ENCODE measurements at places on chromosomes 5 and 9.

GRCh38 chr5:8208307-8208706 lies 339.4 kb downstream of the MTRR start:
- DNase-seq, result no peak

DNA sequence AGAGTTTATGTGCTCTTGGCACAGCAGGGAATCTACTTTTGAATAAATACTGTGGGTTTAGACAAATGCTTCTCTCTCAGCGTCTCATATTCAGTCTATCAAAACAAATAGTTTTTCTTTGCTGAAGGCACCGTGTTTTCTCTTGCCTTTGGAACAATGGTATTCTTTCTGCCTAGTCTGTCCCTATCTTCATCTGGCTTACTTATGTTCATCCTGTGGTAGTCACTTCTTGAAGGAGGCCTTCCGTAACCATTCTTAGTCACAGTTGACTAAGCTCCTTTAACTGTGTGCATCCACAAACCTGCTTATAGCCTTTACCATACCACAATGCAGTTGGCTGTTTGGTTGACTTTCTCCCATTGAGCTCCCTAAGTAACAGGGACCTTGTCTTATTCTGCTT lies 45.9 kb downstream of the LARP1 start:
- DNase-seq, result no peak

DNA sequence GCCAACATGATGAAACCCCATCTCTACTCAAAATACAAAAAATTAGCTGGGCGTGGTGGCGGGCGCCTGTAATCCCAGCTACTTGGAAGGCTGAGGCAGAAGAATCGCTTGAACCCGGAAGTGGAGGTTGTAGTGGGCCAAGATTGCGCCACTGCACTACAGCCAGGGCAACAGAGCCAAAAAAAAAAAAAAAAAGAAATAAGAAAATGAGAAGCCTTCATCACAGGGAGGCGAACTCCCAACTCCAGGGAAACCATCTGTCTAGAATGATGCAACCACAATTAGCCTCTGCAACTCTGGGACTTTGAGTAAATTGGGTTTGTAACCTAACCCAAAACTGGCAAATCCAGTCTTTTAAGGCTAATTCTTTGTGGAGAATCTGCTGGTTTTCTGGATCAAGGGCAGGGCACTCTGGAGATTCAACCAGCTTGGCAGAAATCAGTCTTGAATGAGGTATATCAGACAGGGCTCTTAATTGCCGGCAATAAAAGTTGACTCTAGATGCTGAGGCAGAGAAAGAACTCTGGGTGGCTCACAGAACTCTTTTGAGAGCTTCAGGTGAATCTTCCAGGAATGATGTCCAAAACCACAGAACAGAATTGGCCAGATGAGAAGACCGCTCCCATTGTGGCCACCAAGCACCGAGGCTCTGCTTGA lies 9.9 kb downstream of the S100Z start:
- DNase-seq, result no peak

DNA sequence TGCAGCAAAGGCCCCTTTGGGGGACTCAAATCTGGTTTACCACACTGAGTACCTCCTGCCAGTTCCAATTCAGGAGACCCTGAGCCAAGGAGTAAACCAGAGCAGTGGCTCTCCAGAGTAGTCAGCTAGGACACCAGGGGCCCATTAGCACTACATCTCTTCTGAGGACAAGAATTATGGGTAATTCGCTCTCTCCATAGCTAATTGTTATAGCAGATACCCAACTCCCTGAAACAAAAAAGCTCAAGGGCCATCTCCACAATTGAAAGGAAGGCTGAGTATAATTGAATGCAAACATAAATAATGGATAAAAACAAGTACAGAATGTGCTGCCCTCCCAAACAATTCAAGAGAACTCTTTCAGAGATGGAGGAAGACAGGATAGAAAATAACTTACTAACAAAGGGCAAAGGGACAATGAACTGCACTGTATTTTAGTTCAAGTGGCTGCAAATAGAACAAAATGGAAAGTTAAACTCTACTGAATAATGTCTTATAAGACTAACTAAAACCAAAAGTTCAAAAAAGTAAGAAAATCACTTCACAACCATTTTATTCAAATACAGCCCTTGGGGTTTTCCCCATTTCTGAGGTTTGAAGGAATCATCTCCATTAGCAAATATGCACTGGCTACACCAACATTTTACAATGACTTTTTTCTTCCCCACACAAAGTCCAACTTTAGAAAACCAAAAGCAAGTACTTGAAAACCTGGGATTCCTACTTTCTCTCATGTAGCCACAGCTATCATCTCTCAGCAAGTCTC lies 118.8 kb downstream of the SIL1 start:
- no peak for DNase-seq

GRCh38 chr5:5105531-5105930 lies 34.6 kb upstream of the ADAMTS16 start:
- DNase-seq, result no peak

DNA sequence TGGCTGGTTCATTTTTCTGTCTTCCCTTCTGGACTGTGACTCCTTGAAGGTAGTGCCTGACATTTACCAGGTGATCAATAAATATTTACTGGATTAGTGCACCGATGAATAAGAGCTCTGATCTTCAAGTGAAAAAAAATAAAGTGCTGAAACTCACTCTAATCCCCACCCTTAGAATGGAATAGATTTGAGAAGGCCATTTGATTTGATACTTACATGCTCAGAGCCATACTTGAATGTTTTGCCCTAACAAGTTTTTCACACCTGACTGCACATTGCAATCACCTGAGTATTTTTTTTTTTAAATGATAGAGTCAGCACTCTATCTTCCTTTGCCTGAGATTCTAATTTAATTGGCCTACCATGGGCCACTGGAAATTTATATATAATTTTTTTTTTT lies 105.7 kb downstream of the LRRC70 start:
- DNase-seq, result no peak

- DNase-seq, result no peak
Observed at GRCh38 chr9:105319202-105319813, 74.9 kb downstream of the SLC44A1 start.

- DNase-seq, result no peak
Observed at GRCh38 chr9:16450578-16450977, 419.9 kb downstream of the BNC2 start.

- DNase-seq, result no peak
Observed at GRCh38 chr9:136245219-136246150, at the start of gene QSOX2. Gene QSOX2, minus strand, starts transcription at chr9:136245812. Its CDS starts 9 bp downstream, at chr9:136245803.

DNA sequence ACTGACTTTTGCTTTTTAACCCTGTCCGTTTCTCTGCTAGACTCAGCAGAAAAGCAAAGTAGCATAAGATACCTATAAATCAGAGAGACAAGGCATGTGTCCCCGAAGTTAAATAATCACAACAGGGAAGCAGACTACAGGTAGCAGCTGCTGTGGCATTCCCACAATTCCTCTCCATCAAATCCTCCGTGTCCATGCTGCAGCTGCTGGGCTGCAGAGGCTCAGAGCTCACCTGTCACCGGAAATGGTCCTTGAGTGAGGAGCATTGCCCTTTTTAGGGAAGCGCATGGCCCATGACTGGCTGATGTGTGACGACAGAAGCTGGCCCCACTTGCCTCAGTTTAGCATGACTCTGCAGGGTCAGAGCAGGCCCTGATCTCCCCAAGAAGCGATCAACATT lies 125.0 kb downstream of the MSX2 start:
- DNase-seq, result no peak

- DNase-seq, result no peak
Observed at GRCh38 chr5:34803974-34804732, 34.8 kb upstream of the TTC23L start.

DNA sequence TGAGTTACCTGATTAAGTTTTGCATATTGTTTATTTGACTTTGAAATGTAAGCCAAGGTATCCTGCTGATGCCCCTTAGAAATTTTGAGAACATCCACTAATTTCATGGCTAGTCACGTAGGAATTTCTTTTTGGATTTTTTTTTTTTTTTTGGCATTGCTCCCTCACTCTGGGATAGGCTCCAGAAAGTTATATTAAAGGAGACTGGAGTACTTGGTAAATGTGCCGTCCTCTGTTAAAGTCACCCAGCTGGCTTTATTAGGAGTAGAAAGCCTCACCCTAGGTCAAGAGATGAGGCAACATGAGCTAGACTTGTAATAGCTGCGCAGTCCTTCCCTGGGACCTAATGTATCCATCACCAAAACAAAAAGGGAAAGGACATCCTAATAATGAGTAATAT lies 3.1 kb downstream of the KCTD16 start:
- no peak for DNase-seq

GRCh38 chr5:94793113-94793815 lies 174.8 kb downstream of the SLF1 start:
- DNase-seq, result no peak

DNA sequence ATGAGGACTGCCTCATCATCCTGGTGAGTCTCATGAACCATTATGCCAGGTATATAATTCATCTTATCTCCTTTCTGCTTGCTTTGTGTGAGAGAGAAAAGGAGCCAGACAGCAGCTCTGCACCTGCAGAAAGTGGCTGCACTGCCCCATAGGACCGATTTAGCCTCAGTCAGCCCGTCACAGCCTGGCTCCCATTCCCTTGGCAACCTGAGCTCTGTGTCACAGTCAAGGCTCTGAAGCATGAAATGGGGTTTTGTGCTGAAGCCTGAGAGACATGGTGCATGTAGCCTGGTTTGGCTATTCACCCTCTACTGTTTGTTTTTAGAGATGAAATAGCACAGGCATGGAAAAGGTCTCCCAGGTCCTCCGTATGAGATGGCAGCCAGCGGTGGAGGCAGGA lies 198.3 kb downstream of the KCTD16 start:
- no peak for DNase-seq

DNA sequence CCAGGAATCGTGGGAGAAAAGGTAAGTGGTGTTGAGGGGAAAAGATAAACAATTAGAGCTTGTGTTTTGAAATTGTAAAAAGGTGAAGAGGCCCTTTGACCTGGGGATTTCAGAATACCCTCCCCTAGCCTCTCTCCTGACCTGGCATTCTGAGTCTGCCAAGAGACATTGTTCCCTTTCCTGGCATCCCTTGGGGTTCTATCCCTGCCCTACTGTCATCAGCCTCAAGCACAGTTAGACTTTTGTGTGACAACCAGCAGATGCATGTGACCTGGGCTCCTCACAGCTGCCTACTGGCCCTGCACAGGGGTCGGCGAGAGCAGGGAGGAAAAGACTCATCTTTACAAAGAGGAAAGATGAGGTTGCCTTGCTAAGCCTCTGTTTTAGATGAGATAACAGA lies 72.2 kb upstream of the ORM1 start:
- DNase-seq, result no peak

DNA sequence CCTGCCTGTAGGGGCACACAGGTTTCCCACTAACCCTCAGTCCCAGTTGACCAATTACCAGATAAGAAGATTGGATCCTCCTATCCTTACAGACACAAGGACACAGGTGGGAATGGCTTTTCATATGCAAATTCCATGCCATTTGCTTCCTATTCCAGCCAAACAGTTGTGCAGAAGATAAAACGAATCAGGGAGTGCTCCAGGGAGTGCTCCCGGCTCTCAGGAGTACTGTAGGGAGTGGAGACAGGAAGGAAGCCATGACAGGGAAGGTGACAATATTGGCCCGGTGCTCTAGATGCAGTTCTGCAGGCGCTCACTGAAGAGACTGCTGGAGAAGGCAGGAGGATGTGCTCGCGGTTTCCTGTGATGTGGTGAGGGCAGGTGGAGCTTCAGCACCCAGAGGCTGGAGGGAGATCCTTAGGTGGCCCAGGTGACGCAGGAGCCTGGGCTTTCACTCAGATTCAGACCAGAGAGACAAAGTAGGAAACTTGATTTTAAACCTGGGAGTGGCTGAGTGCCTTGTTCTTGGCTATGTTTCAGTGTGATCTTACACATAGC lies 260.0 kb downstream of the AUH start:
- DNase-seq, result peak; percentile 23

GRCh38 chr9:94086486-94087345 lies 2.5 kb downstream of the PTPDC1 start:
- DNase-seq, result no peak

- DNase-seq, result no peak
Observed at GRCh38 chr5:159178978-159179377, 30.4 kb downstream of the RNF145 start.

- DNase-seq, result no peak
Observed at GRCh38 chr9:131671133-131671520, 68.7 kb downstream of the RAPGEF1 start.

GRCh38 chr5:131378721-131379541 lies 115.1 kb downstream of the CDC42SE2 start:
- DNase-seq, result no peak

DNA sequence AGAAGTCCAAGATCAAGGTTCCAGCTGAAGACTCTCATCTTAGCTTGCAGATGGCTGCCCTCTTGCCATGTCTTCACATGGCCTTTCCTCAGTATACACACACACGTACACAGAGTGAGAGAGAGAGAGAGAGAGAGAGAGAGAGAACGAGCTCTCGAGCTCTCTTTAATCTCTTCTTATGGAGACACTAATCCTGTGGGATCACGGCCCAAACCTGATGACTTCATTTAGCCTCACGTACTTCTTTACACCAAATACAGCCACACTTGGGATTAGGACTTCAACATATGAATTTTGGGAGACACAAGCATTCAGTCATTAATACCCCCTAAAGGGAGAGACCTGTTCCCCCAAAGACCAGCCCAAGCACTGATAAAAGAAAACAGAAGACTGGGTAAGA lies 42.8 kb downstream of the SIL1 start:
- no peak for DNase-seq

GRCh38 chr5:93724791-93725190 lies 16.6 kb downstream of the POU5F2 start:
- no peak for DNase-seq

GRCh38 chr5:45017568-45017967 lies 208.8 kb downstream of the MRPS30 start:
- DNase-seq, result no peak

DNA sequence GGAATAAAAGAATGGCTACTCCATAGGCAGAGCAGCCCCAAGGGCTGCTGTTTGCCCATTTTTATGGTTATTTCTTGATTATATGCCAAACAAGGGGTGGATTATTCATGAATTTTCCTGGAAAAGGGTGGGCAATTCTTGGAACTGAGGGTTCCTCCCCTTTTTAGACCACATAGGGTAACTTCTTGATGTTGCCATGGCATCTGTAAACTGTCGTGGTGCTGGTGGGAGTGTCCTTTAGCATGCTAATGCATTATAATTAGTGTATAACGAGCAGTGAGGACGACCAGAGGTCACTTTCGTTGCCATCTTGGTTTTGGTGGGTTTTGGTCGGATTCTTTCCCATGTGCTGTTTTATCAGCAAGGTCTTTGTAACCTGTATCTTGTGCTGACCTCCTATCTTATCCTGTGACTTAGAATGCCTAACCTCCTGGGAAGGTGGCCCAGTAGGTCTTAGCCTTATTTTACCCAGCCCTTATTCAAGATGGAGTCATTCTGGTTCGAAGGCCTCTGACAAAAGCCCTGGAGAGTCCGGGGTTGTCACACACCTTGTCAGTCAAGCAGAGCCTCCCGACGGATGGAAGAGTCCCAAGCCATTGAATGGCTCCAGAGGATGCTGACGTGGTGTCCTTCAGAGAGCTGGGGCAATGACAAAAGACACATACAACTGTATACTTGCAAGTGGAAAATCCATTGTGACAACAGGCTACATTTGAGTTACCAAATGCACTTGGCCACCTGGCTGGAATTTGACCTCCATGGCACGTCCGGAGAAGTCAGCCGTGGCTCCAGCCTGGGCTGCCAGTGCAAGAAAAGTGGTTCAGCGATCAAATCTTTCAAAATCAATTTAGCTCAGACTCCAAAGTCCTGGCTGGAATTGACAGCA lies 67.1 kb upstream of the CLINT1 start:
- no peak for DNase-seq

GRCh38 chr9:83511051-83511450 lies 27.1 kb downstream of the FRMD3 start:
- DNase-seq, result no peak
